ENCODE measurements at places on chromosomes 1 and 21.

GRCh38 chr1:31390071-31390470, 17.2 kb upstream of the FABP3 start:
- no peak for DNase-seq

DNA sequence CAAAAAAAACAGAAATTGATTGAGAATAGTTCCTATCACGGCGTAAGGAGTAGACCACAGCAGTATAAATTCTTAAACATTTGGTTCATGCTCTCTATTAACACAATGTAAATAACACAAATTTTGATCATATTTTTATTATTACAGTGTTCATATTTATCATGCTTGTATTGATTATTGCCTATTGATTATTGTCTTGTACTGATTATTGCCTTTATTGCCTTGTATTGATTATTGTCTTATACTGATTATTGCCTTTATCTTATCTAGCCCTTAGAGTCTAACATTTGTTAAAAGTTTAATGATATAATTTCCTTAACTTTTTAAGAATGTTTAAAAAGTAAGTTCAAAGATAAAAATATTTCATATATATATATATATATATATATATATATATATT, 460.7 kb downstream of the KCNT2 start:
- no peak for DNase-seq

DNA sequence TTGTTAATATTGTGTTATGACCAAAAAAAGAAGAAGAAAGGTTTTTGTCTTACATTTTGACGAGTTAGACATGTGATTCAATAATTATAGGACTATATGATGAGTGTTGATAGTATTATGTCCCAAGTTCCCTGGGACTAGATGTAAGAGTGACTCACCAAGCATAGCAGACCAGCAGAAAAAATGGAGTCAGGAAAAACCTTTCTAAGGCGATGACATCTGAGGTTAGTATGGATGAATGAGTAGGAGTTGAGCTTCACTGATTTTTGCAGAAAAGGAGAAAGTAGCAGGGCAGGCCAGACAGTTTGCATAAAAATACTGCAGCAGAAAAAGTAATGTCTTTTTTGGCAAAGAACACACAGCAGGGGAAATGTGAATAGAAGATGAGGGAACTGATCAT, 1041.3 kb upstream of the ADGRL4 start:
- DNase-seq: no peak

- no peak for DNase-seq
These were observed at the start of gene TBX19 for GRCh38 chr1:168280296-168280927. TBX19 (plus strand) TSS chr1:168280877; CDS start chr1:168281091, 214 bp downstream.

DNA sequence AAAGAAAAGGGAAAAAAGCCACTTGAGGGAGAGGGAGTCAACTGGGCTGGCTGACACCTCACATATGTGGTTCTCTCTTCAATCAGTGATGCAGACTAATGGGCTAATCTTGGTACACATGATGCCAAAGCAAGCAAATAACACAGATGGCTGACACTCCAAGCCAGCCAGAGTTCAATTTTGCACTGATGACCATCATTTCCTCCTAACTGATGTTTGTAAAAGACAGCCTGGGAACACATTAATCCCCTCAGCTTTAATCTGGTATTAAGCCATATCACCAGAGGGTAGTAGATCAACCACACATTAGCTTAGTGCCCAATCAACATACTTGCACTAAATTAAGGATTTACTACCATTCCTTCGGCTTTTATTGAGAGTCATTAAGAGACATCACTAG, 2.8 kb downstream of the VPS72 start:
- no peak for DNase-seq

DNA sequence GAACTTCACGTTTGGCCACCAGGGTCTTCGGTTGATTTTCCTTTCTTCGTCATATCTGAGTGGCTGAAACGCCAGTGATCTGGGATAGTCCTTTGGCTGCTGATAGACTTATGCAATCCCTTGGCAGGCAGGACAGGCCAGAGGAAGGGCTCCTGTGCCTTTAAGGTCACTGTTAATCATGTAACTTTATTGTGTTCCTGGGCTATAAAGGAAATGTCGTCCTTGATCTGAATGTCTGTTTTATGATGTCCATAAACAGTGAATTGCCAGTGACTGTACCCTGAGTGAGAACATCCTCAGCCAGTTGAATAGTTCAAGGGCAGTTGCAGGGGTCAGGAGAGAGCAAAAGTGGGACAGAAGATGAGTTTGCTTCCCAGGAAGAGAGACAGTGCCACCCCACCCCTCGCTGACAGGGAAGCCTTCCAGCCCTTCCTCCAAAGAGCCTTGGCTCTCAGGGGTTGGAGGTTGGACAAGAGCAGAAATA, 68.0 kb downstream of the PDE9A start:
- DNase-seq: no peak

DNA sequence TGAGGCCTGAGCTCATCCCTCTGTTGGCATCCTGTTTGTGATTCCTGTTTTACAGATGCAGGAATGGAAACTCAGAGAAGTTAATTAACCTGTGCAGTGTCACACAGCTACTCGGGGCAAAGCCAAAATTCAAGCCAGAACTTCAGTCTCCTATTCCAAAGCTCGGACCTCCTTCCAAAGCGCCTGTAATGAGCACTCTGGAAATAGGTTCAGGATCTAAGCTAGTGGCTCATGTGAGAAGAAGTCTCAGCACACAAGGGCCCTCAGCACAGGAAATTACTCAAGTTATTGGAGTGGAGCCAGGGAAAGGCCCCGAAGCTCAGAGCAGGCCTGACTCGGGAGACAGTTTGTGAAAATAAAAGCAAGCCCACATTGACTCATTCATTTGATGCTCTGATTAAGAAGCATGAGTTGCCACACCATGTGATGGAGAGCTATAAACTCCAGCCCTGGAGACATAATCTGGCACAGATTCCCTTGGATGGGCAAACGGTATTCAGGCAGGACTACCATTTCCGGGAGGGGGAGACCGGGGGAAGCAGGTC, 50.6 kb upstream of the LYST start:
- DNase-seq: peak; percentile 74

- no peak for DNase-seq
These were observed 474.5 kb upstream of the BEND5 start for GRCh38 chr1:49251019-49251784.

DNA sequence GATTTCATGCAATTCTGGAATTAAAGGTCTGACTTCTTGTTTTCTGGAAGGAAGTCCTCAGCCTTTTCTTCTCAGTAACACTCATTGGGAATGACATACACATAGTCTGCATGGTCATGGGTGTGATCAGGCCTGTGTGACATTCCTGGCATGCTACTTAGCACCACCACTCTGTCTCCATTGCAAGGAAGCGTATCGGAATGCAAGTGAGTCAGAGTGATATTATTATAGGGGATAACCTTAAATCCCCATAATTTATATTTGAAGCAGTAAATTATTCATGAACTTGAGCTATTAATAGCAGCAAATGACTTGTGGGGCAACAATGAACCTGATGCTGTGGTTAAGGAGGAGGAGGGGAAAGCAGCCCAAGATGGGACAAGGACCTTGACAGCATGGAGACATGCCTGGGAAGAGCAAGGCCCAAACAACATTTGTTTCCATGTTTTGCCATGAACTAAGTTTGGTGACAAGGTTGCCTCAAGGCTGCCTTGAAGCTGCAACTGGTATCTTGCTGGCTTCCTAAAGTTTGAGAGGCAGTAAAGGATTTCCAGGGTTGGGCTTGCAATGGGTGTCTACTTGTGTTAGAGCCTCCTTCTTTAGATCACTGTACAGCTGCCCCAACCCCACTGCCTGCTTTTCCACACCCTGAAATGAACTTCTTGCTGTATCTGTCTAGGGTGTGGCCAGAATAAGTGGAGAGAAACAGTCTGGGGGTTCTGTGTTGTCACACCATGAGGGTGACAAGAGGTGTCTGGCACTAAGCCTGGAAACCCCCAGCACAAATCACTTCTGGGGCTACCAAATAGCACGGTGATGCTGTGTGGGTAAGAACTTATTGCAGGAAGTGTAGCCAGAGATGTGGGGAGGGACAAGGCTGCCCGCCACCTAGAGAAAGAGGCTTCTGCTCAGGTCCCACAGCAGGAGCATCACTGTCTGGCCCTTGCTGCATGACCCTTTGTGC, 4.6 kb downstream of the MAB21L3 start:
- DNase-seq: no peak

GRCh38 chr1:98323906-98324358, 337.6 kb upstream of the SNX7 start:
- DNase-seq: no peak

GRCh38 chr21:25421321-25422028, 185.8 kb downstream of the MRPL39 start:
- peak; percentile 75 for DNase-seq

Data from activated CD4-positive, alpha-beta T cell treated with anti-CD3 and anti-CD28 coated beads, Interleukin-2, amount 50 U/mL, for 48 hours (primary cell).